ENCODE measurements at places on chromosomes 11 and 22. TPM values are rescaled to one million over a fixed set of nuclear protein-coding genes. Genes with fewer than 3 reads are reported as not detected.

GRCh38 chr22:43953988-43954785, 1.1 kb upstream of the SAMM50 start:
- DNase-seq, result no peak
- no peaks in the 10 kb centered on the region for H3K36me3 ChIP-seq
- no peaks in the 10 kb centered on the region for H3K27me3 ChIP-seq

DNA sequence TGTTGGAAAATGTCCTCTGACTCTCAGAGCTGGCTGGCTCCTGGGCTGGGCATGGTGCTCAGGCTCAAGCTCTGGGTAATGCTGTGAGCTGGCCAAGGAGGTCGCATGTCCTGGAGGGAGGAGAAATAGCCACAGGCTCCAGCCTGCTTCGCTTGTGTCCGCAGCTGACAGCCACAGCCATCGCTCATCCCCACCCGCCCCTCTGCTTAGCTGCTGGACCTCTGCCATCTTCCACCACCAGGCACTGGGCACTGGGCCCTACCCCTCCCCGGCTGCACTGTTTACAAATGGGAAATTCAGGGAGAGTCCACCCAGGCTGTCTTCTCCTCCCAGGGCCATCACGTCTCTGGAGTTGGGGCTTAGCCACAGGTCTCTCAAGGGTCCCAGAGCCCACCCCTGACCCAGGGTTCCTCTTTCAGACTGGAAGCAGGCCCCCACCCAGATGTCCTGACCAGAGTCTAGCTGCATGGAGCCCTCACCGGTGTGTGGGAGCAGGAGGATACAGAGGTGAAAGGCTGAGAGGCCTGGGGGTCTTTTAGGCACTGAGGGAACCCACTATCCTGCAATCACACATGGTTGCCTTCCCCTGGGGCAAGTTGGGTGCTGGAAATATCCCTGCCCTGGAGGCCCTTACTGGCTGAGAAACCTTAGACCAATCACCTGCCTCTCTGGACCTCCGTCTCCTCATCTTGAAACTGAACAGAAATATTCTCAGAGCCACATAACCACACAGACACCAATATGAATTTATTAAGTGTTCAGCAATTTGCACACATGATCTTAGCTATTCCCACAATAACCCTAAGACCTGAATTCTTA, 62.7 kb downstream of the CD82 start:
- H3K27ac ChIP-seq, result peak overlapping the region; percentile 79
- no peaks in the 10 kb centered on the region for H3K4me1 ChIP-seq
- H3K36me3 ChIP-seq, result no peaks in the 10 kb centered on the region
- no peaks in the 10 kb centered on the region for H3K27me3 ChIP-seq
- peak; percentile 80 for DNase-seq

The CADM1 gene
- 33.9 TPM for total RNA-seq

DNA sequence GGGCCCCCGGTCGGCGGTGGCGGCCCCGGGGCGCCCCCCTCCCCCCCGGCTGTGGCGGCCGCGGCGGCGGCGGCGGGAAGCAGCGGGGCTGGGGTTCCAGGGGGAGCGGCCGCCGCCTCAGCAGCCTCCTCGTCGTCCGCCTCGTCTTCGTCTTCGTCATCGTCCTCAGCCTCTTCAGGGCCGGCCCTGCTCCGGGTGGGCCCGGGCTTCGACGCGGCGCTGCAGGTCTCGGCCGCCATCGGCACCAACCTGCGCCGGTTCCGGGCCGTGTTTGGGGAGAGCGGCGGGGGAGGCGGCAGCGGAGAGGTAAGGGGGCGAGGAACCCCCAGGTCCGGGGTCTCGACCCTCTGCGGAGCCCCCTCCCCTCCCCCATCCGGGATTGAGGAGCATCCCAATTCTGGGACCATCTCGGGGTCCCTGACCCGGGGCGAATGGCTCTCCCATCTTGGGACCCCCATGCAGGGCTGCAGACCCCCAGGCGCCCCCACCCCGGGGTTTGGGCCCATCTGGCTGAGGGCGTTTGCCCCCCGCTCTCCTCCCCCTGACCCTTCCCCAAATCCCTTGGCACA, 431 bp downstream of the KMT2A start:
- no peak for DNase-seq
- peak overlapping the region; percentile 86 for H3K4me3 ChIP-seq
- H3K27ac ChIP-seq, result peak overlapping the region; percentile 92
- no peaks in the 10 kb centered on the region for H3K36me3 ChIP-seq

DNA sequence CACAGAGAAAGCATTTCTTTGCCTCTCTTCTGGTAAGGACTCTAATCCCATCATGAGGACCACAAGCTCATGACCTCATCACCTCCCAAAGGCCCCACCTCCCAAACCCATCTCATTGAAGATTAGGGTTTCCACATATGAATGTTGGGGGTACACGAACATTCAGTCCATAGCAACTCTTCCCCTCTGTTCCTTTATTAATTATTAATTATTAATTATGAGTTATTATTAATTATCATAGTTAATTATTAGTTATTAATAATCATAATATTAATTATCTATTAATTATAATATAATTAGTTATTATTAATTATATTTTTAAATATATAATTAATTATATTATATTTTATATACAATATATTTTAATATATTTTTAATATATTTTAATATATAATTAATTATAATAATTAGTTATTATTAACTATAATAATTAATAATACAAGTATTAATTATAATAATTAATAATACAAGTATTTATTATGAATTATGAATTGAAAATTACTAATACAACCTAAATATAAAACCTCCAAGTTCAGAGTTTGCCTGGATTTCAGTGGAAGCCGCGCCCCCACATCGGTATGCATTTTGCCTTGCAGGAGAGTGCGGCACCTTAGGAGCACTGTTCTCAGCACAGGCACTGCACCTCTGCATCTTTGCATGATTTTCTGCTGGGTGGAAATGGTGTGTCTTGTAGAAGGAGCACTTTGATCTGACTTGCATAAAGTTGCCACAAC, 128.0 kb upstream of the FGF3 start:
- H3K27me3 ChIP-seq, result no peaks in the 10 kb centered on the region
- H3K36me3 ChIP-seq, result no peaks in the 10 kb centered on the region
- no peak overlapping the region for H3K4me3 ChIP-seq
- DNase-seq, result no peak

The ZP1 gene
- total RNA-seq, result not detected

The PPP1R14B gene
- total RNA-seq, result 99.2 TPM

DNA sequence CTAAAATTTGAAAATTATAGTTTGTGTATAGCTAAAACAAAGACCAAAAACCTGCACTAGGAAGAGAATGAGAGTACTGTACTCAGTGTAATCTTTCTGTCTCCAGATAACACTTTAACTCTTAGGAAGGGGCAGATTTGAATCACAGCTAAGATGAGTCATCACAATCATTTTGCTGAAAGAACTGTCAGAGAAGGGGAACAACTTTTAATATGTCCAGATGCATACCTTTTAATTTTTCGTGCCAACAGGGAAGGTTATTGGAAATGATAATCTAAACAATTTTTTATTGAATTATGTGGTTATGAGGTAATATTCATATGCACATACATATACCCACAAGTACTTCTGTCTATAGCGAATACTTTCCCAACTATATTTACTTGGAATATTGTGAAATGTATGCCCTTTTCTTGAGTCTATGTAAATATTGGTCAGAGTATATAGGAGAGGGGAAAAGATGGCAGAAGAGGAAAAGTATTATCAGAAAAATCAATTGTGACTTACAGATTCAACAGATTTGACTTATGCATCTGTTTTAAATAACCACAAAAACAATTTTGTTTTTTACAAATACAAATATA, 51.1 kb upstream of the MUC15 start:
- no peaks in the 10 kb centered on the region for H3K27me3 ChIP-seq
- H3K4me3 ChIP-seq, result no peak overlapping the region
- no peaks in the 10 kb centered on the region for H3K4me1 ChIP-seq
- no peaks in the 10 kb centered on the region for H3K36me3 ChIP-seq
- H3K27ac ChIP-seq, result no peak overlapping the region
